ENCODE measurements at places on chromosomes 12 and 14. TPM values are rescaled to one million over a fixed set of nuclear protein-coding genes. Genes with fewer than 3 reads are reported as not detected.

Gene C12orf54
- not detected for total RNA-seq

Gene NTF3
- total RNA-seq: not detected

Gene HOXC6
- not detected for total RNA-seq

Gene SLC38A2
- 124 TPM for total RNA-seq

Gene STON2
- 2.3 TPM for total RNA-seq

Gene CIPC
- 13.4 TPM for total RNA-seq

Gene MORN3
- total RNA-seq: 8.5 TPM

Gene EPS8
- total RNA-seq: 1.5 TPM

Gene RASSF3
- 114 TPM for total RNA-seq

Gene HSPB8
- total RNA-seq: not detected

Gene KRT6B
- not detected for total RNA-seq
